ENCODE measurements at places on chromosomes 2 and 18.

- DNase-seq, result no peak
Observed at GRCh38 chr2:217166241-217166850, 306.5 kb upstream of the TNP1 start.

GRCh38 chr2:162215162-162215561 lies 28.1 kb downstream of the FAP start:
- DNase-seq, result no peak

GRCh38 chr2:117693154-117693553 lies 121.3 kb upstream of the DDX18 start:
- DNase-seq, result no peak

DNA sequence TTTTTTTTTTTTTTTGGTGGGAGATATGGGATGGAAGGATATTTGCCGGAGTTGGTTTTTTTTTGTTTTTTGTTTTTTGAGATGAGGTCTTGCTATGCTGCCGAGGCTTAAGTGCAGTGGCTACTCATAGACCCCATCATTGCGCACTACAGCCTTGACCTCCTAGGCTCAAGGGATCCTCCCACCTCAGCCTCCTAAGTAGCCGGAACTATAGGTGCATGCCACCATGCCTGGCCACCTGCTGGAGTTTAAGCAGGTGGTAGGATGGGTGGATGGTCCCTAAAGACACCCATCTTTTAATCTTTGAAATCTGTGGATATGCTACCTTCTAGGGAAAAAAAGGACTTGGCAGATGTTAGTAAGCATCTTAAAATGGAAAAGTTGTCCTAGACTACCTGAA lies 169.8 kb downstream of the TGIF1 start:
- no peak for DNase-seq
